ENCODE measurements at places on chromosomes 11 and 22.

- no peak for DNase-seq
Observed at GRCh38 chr11:18461909-18462308, 6.3 kb downstream of the LDHAL6A start.

- no peak for DNase-seq
Observed at GRCh38 chr11:76062733-76063132, 143.6 kb downstream of the WNT11 start.

- no peak for DNase-seq
Observed at GRCh38 chr11:61141601-61142028, 19.6 kb downstream of the VPS37C start.

DNA sequence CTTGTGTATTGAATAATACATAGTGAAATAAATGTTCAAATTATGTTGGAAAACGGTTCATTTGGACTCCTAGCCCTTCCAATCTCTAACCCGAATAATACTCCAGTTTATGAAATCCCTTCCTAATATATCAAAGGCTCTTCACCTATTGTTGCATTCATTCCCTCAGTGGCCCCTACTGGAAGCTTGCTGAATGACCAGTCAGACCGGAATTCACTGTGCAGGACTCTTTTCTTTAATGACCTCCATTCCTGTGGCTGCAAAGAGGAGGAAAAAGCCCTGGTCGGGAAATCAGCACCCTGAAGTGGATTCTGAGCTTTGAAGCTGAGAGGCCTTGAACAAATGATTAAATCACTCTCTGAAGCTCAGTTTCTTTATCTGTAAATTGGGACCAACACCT is 19.1 kb upstream of the RCN1 start:
- no peak for DNase-seq
